Mammary epithelial cell (primary cell): ENCODE measurements at places on chromosomes 12 and 14.
A peak's percentile ranks its signal among the peaks of the same experiment; 100 is the strongest.

- no peak for DNase-seq
These were observed 1.5 kb downstream of the CALM1 start for GRCh38 chr14:90398315-90398839.

- no peak for DNase-seq
These were observed 58.1 kb upstream of the SRSF5 start for GRCh38 chr14:69708586-69709560.

GRCh38 chr12:52380271-52380694 is 5.2 kb downstream of the KRT84 start:
- DNase-seq, result peak; percentile 58

DNA sequence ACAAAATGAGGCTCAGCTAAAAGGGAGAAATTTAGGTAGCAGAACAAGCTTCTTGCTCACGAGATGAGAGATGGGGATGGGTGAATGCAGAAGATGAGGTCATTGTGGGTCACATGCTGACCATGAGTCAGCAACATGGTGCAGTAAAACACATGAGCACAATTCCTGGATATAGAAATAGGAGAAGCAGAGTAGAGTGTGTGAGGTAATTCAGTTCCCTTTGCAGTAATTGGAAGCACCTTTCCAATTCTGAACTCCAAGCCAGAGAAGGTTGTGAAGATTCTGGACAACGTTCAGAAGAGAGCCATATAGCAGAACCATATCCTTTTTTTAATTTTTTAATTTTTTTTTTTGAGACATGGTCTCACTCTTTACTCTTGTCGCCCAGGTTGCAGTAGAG is 62.0 kb upstream of the LMNTD1 start:
- peak; percentile 77 for DNase-seq

- no peak for DNase-seq
These were observed 72.9 kb downstream of the MIPOL1 start for GRCh38 chr14:37270629-37271028.

DNA sequence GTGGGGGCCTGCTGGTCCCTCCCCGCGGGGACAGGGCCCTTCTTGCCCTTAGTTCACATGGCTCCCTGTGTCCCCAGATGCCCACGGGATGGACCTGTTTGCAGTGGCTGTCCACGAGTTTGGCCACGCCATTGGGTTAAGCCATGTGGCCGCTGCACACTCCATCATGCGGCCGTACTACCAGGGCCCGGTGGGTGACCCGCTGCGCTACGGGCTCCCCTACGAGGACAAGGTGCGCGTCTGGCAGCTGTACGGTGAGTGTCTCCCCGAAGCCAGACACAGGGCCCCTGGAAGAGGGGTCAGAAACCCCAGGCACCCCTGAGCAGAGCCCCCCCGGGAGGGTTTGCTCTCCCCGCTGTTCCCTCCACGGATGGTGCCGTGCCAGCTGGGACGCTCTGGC is 13.4 kb downstream of the MMP17 start:
- DNase-seq, result no peak

GRCh38 chr12:49200919-49201594 is 12.2 kb upstream of the TUBA1A start:
- peak; percentile 76 for DNase-seq

DNA sequence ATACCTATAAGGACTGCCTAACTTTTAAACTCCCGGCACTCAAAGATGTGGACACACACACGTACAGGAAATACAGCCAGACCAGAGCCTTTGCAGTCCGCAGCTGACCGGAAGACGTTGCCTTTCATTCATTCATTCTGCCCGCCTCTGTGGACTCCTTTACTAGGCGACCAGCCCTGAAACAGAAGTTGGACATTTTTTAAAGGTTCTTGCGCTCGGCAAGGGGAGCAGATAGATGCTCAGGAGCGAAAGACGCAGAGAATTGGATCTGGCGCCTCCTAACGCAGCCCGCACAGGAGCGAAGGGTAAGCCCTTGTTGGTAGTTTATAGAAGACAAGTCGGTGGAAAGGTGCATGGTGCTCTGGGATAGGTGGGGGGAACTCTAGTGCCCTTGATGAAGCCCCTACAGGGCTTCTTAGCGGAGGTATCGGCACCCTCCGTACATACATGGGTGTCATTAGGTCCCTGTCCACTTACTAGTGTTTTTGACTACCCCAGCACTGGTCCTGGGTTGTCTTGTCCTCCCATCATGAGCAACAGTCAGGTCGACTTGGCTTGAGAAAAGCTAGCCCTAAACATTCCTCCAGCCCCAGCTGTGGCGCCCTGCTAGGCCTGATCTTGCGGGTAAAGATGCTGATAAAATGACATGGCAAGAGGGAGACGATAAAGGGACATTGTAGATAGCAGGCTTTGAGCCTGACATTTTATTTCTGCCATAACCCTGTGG is at the start of gene KDM2B:
KDM2B (minus strand) TSS at position 65 of the 727 bp plus-strand sequence. CDS start 112 bp downstream, outside the sequence.
- DNase-seq, result no peak

DNA sequence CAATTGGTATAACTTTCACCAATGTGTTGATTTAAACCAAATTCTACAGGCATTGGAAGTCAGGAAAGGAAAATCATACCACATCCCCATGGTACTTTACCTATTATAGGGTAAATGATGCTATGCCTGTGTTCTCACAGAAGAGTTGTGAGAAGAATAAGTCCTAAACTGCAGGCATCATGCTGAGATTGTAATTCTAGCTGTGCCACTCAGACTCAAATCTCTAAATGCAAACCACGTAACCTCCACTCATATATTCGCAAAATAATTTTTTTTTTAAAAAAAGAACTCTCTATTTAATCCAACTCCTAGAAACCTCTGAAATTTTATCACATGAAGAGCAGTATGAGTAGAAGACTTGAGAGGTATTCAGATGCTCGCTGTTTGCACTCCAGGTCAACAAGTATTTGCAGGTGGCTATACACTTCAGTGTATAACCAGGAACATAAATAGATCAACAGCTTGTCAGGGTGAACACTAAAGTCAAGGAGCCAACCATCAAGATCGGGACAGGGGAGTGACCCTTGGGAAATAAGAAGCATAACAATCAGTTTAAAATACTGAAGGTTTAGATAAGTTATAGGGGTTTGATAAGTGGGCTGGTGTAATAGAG is 110.1 kb downstream of the SLC25A21 start:
- DNase-seq, result no peak
